ENCODE measurements at places on chromosomes 7 and 10. TPM values are rescaled to one million over a fixed set of nuclear protein-coding genes. Genes with fewer than 3 reads are reported as not detected.

ZNF277 gene
- 25.0 TPM for total RNA-seq

MOGAT3 gene
- 0.25 TPM for total RNA-seq

OPALIN gene
- total RNA-seq: not detected

SPDYE16 gene
- 0.31 TPM for total RNA-seq

PDZD8 gene
- total RNA-seq: 41.9 TPM

RBM20 gene
- total RNA-seq: 2.1 TPM

CCDC7 gene
- total RNA-seq: 28.0 TPM

GHITM gene
- total RNA-seq: 134 TPM

RAB19 gene
- total RNA-seq: 11.5 TPM

POLR1F gene
- 13.3 TPM for total RNA-seq

GFRA1 gene
- total RNA-seq: 22.3 TPM

IFIT1B gene
- total RNA-seq: not detected

HOXA10 gene
- 16.3 TPM for total RNA-seq

MBL2 gene
- total RNA-seq: not detected

FUOM gene
- total RNA-seq: 17.5 TPM

ADAM12 gene
- 3.3 TPM for total RNA-seq

LOXL4 gene
- 15.1 TPM for total RNA-seq

NPY4R gene
- total RNA-seq: not detected

SEMA3D gene
- 17.5 TPM for total RNA-seq

H2BK1 gene
- not detected for total RNA-seq

BTRC gene
- total RNA-seq: 18.0 TPM

LIPJ gene
- total RNA-seq: not detected

SPDYE11 gene
- not detected for total RNA-seq

MAPK8 gene
- 36.7 TPM for total RNA-seq

MUC3A gene
- total RNA-seq: 39.1 TPM

SUN1 gene
- total RNA-seq: 168 TPM

LRRC17 gene
- total RNA-seq: 4.0 TPM

NUDT1 gene
- 9.3 TPM for total RNA-seq

ZNF511 gene
- total RNA-seq: 35.6 TPM

BTBD16 gene
- total RNA-seq: 1.2 TPM

SSBP1 gene
- total RNA-seq: 90.2 TPM

MYL10 gene
- not detected for total RNA-seq

NUTM2E gene
- 0.16 TPM for total RNA-seq

DLX6 gene
- 0.13 TPM for total RNA-seq

ERVW-1 gene
- total RNA-seq: not detected

CYP3A7 gene
- total RNA-seq: not detected

TRIL gene
- 6.1 TPM for total RNA-seq

DOCK4 gene
- 38.9 TPM for total RNA-seq

SORCS3 gene
- total RNA-seq: 1.1 TPM

LIPN gene
- total RNA-seq: 0.41 TPM

GHRHR gene
- not detected for total RNA-seq
